GM12865 (cell line): ENCODE measurements at places on chromosomes 7 and 10.

- no peak for DNase-seq
Observed at GRCh38 chr7:143321242-143321641, 5.3 kb downstream of the CLCN1 start.

GRCh38 chr7:73394422-73394821, 39.2 kb upstream of the FZD9 start:
- DNase-seq, result no peak

- no peak for DNase-seq
Observed at GRCh38 chr7:91135703-91136430, 128.4 kb upstream of the FZD1 start.

- DNase-seq, result no peak
Observed at GRCh38 chr7:101858437-101859385, 41.3 kb downstream of the CUX1 start.

DNA sequence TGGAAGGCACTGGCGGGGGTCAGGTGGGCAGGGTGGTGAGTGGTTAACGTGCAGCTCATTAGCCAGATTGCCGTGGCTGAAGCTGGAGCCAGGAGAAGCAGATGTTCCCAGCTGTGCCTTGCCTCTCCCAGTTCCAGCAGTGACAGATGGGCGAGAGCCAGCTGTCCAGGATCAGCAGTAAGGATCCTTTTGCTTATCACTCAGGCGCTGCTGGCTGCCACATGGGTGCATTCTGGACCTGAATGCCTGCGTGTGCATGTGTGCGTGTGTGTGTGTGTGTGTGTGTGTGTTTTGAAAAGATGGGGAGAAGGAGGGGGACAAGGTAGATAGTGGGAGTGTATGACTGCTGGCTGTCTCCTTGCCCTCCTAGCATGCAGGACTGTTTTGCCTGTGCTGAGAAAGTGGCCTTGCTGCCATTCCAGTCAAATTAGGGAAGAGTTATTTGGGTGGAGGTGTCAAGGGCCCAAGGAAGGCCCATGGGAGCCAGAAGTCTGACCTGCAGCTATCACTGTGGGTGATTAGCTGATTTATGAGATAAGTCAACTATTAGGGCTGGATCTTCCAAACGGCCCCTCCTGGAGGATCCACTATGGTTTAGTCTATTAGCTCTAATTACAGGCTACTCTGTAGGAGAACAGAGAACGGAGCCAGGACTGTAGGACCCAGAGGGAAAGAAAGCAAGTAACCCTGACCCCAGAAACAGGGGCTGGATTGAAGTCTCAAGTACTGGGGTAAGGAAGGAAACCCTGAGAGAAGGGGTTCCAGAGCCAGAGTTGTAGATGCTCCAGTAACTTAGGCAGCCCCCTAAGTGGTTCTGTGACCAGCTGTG, 3.3 kb downstream of the EPHA1 start:
- no peak for DNase-seq

DNA sequence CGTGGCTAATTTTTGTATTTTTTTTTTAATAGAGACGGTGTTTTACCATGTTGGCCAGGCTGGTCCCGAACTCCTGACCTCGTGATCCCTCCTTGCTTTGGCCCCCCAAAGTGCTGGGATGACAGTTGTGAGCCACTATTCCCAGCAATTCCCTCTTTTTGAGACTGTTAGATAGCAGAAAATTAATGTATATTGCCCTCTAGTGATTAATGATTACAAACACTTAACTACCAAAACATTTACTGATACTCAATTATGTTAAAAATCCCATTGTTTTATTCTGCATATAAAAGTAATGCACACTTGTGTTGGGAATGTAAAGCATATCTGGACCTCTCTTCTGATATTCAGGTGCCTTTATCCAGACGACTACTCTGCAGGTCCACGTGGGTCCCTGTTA, 41.2 kb upstream of the COBL start:
- DNase-seq, result no peak

DNA sequence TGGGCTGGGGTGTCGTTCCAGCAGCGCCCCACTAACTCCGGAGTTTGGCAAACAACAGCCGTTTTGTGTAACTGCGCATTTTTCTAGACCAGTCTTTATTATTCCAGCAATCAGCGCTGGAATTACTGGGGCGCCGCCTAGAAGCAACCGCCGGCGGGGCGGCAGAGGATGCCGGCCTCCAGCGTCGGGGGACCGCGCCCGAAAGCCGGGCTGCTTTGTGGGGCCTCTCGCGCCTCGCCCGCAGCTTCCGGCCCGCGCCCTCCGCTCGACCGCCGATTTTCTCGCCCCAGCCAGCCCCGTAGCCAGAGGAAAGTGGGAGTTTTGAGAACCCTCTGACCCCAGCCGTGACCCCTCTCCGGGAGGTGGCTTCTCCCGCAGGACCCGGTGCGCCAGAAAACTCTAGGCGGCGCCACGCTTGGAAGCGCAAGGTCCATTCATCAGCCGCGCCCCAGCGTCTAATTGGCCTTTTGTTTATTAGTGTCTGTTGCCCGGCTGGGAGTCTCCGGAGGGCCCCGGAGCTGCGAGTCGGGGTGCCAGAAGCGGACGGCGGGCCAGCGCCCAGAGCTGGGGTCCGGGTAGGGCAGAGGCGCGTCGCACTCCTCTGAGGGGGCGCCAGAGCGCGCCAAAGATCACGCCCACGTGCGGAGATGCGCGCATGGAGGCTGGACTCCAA, 10.7 kb downstream of the EMX2 start:
- DNase-seq, result no peak

GRCh38 chr7:18829858-18830285, 287.6 kb downstream of the TWIST1 start:
- DNase-seq, result no peak

GRCh38 chr7:81040496-81040895, 121.6 kb upstream of the SEMA3C start:
- DNase-seq, result no peak

DNA sequence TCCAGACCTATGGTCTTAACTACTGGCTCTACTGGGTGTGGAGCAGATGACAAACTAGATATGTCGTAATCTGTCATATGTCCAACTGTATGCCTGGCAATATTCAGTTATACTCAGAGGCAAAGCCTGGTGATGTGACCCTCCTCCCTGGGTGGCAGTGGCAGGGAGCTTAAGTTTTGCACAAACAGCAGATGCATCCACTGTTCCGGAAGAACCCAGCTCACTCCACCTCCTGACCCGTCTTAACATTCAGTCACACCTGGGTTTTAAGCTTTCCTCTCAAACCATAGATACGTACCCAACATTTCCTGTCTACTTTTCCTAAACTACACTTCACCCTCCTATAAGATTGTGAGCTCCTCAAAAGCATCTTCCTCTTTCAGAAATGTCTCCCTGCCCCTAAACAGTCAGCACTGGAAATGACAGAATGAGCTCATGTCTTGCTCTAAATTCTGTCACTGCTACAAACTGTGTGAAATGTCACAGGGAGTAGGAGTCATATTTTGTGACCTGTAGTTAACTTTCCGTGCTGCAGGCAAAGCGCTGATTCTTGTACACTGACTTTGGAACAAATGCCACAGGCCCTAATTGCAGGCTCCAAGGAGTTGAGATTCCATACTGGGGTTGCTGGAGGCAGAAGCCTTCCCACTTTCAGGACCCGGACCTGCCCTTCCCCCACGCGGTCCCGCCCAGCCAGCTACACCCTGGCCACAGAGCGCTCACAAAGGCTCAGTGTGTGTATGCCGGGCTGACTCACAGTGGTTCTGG, 23.9 kb downstream of the SCD start:
- peak; percentile 30 for DNase-seq

- no peak for DNase-seq
Observed at GRCh38 chr10:71996592-71997371, 32.6 kb downstream of the CHST3 start.

GRCh38 chr10:92688927-92689662, 660 bp upstream of the HHEX start:
- peak; percentile 33 for DNase-seq

DNA sequence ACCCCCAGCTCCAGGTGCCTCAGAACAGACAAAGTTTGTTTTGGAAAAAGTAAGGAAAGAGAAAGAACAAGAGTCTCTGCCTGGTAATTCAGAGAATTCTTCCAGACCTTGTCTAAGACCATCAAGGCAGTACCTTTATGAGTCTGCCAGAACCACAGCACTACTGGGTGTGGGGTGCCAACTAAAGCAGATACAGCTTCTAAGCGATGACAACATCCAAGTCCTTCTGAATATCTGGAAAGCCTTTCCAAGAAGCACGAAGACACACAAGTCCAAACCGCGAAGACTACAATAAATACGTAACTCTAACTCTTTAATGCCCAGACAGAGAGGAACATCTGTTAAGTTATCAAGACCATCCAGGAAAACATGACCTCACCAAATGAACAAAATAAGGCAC, 94.3 kb downstream of the SIRT1 start:
- DNase-seq, result no peak

GRCh38 chr10:98414932-98415730, at the start of gene PYROXD2:
Gene PYROXD2 (minus strand): TSS chr10:98415182. CDS start chr10:98415135, 47 bp downstream.
- DNase-seq, result peak; percentile 48

- DNase-seq, result peak; percentile 65
Observed at GRCh38 chr7:47818796-47819606, 129.3 kb downstream of the PKD1L1 start.

DNA sequence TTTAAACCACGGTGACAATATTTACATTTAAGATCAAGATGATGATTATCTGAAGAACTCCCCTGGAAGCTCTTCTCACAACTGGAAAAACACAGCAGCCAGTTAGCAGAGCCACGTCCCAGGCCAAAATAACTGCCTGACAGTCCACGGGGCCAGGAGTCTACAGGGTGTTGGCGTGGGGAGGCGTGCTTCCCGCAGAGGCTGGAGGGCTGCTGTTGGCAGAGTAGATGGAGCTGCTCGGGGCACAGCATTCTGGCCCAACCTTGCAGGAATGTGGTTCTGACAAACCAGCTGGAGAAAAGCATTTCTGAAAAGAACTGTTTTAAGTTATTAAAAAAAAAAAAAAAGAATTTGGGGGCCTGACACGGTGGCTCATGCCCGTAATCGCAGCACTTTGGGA, 177.9 kb downstream of the EBF3 start:
- DNase-seq, result no peak

DNA sequence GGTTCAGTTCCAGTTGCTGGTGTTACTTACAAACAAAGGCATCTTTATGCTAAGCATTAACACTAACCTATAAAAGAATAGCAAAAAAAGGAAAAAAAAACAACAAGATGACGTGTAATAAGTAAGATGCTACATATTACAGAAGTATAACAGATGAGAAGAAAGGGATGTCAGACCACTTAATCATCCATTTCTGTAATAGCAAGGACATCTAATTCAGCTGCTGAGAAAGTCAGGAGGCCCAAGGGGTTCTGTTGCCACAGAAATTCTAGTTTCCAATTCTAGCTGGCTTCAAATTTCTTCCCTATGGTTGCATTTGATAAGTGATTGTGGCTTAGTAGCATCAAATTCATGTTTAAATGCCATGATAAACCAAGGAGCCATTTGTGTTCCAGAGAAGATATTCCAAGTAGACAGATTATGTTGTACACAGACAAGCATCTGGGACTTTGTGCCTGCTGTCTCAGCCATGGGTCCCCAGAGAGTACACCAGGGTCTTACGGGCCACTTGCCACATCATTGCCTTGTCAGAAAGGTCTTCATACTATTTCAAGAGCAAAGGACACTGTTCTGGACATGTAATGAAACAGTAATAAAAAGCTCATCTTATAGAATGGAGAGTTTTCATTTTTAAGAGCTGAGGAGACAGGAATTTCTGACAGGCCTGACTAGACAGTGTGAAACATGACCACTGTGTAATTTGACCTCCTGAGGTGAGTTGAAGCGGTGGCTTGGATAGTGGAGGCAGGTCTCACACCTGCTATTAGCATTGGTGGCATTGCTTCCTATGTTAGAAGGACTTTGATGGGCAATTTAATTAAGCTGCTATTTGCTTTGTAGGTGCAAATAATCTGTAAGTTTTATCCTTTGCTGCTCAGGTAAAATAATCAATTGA, 4.2 kb upstream of the ASB4 start:
- no peak for DNase-seq

- no peak for DNase-seq
Observed at GRCh38 chr10:107915215-107915610, 750.7 kb upstream of the SORCS1 start.

- peak; percentile 28 for DNase-seq
Observed at GRCh38 chr7:99955247-99955646, 20.6 kb downstream of the AZGP1 start.

GRCh38 chr7:132750096-132750495, 173.8 kb upstream of the PLXNA4 start:
- DNase-seq, result no peak

DNA sequence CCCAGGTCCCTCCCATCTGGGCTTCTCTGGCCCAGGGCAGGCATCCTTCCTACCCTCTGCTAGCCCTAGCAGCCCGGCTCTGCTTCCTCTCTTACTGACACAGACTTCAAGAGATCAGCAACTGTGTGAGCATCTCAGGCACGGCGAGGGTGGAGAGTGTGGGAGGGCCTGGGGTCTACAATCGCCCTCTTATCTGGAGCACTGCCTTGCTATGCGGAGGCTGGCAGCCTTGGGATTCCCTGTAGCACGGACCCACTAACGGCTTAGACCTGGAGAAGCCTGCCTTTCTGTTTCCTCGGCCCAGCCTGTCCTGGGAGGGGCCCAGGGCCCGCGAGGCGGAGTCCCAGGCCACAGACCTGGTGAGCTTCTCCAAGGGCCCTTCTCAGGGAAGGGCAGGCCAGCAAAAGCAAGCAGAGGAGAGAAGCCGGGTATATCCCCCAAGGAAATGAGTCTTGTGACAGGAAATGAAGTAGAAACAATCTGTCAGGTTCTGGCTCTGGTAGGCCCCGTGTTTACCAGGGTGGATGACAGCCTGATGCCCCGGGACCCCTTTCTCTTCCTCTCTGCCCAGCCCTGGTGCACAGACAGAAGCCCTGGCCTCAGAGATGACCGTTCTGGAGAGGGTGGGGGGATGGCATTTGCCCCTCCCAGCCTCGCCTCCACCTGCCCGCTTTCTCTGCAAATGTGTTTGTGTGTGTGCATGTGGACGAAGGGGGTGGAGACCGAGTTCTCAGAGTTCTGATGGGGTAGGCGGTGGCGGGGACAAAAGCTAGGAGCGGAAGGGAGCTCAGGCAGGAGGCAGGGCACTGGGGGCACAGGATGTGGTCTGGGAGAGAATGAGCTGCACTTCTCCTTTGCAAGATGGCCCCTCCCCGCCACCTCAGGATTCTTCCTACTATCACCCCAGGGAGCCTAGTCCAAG, 2.5 kb downstream of the LRCH4 start:
- peak; percentile 81 for DNase-seq

DNA sequence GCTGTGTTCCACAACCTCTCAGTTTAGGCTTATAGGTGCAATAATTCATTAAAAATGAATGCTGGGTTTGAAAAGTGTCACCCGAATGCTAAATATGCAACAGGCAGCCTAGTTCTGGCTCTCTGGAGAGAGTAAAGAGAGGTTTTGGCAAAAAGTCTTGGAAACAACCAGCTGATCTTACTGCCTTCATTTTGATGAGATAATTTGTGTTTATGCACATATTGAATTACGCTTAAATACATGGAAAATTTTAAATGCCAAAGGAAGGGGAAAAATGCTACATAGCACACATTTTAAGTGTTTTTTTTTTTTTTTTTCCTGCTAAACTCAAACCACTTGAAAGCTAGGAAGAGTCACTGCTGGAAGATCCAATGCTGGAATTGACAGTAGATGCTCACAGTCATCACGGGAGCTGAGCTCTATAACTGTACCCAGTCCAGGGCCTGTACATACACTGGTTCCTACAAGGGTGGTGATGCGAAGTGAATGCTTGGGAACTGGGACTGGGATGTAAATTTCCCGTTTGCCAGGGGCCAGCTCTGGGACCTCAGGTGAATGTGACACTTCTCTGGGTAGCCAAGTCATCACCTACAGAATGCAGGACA, 151.5 kb downstream of the PFKFB3 start:
- DNase-seq, result no peak

- DNase-seq, result no peak
Observed at GRCh38 chr7:78967046-78967445, 486.4 kb downstream of the MAGI2 start.

GRCh38 chr7:38127216-38128207, 50.5 kb upstream of the STARD3NL start:
- peak; percentile 26 for DNase-seq
